Vagina (tissue), 2 donors: ENCODE measurements at places on chromosomes 4 and X. TPM values are rescaled to one million over a fixed set of nuclear protein-coding genes. Genes with fewer than 3 reads are reported as not detected.

C1QTNF7 gene
- total RNA-seq: 12.0 TPM

APLN gene
- total RNA-seq: not detected

USP17L28 gene
- total RNA-seq: not detected

ATP8A1 gene
- 10.8 TPM for total RNA-seq

FGA gene
- not detected for total RNA-seq

RENBP gene
- total RNA-seq: 4.2 TPM

GPC4 gene
- total RNA-seq: 7.6 TPM

ARR3 gene
- total RNA-seq: not detected

- H3K36me3 ChIP-seq: no peaks in the 10 kb centered on the region
- no peak overlapping the region for H3K4me3 ChIP-seq
- DNase-seq: no peak
- H3K4me1 ChIP-seq: peaks cover 11% of the 10 kb centered on the region
- H3K27me3 ChIP-seq: no peaks in the 10 kb centered on the region
These were observed 15.3 kb downstream of the KLHL2 start for GRCh38 chr4:165222651-165222994.

- no peak overlapping the region for H3K4me3 ChIP-seq
- H3K36me3 ChIP-seq: no peaks in the 10 kb centered on the region
- no peak for DNase-seq
- H3K27me3 ChIP-seq: no peaks in the 10 kb centered on the region
These were observed 593.8 kb downstream of the SPRY1 start for GRCh38 chr4:123990310-123990870.

DNA sequence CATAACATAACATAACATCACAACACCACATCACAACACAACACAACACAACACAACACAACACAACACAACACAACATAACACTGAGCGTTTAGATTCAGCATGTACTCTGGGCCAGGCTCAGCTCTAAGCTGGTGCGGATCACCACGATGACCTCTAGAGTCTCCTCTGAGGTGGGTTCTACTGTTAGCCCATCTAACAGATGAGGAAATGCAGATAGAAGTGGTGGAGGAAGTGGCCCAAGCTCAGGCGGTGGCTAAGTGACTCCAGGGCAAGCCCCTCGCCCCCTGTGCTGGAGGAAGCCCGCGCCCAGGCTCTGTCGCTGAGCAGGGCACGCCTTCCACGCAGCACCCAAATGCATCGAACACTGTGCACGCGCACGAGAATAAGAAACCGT lies 45.3 kb upstream of the CDKN2AIP start:
- peak overlapping the region; percentile 53 for H3K4me3 ChIP-seq
- H3K4me1 ChIP-seq: peaks cover 9% of the 10 kb centered on the region
- no peak for DNase-seq
- no peaks in the 10 kb centered on the region for H3K27me3 ChIP-seq

DNA sequence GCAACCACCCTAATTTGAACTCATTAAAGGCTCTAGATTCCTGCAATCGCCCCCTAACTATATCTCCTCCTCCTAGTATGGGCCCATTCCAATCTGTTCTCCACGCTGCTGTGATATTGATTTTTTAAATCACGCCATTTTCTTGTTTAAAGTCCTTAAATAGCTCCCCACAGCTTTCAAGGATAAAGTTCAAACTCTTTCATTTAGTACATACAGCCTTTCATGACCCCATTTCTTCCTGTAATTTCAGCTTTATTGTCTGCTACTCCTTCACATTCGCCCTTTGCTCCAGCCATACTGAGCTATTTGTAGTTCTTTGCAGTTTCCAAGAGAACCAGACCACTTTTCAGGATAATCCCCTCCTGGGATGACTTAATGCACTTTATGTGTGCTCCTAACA lies 118.5 kb downstream of the GC start:
- H3K4me3 ChIP-seq: no peak overlapping the region
- no peak for DNase-seq
- no peaks in the 10 kb centered on the region for H3K4me1 ChIP-seq
- H3K36me3 ChIP-seq: no peaks in the 10 kb centered on the region
- H3K27ac ChIP-seq: no peak overlapping the region

DNA sequence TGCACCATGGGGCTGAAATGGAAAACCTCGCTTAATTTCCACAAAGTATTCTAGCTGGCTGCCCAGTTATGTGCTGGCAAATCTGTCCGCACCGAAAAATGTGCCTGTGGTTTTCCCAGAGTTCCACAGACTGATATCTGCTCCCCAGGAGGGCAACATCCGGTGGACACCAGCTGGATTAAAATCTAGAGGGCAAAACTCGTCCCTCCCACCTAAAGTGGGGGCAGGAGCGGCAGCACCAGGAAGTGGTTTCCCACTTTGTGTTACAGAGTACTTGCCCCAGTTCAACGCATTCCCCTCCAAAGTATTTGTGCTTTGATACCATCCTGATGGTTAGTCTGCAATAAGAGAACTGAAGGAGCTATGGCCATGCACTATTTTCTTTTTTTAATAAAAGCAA lies 187.6 kb downstream of the TSPAN5 start:
- H3K4me3 ChIP-seq: no peak overlapping the region
- no peak overlapping the region for H3K27ac ChIP-seq
- no peak for DNase-seq
- peaks cover 5% of the 10 kb centered on the region for H3K36me3 ChIP-seq

- no peak for DNase-seq
- no peak overlapping the region for H3K4me3 ChIP-seq
- no peak overlapping the region for H3K27ac ChIP-seq
- no peaks in the 10 kb centered on the region for H3K4me1 ChIP-seq
These were observed 155.5 kb upstream of the BMP3 start for GRCh38 chr4:80874979-80875378.

DNA sequence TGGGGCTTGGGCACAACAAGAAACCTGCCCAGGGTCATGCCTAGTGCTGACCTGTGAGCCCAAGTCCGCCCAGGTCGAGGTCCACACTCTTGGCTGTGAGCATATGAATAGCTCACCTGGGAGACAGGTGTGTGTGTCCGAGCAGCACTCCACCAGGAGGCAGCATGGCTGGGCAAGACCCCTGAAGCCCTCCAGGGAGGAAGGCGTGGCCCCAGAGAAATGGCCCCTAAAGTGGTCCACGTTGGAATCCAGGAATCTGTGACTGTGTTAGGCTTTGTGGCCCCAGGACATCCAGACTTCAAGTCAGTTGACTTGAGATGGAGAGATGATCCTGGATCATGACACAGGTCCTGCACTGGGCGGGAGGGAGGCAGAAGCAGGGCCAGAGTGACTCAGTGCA lies 138.8 kb downstream of the CPZ start:
- H3K36me3 ChIP-seq: no peaks in the 10 kb centered on the region
- H3K27me3 ChIP-seq: no peaks in the 10 kb centered on the region
- H3K4me3 ChIP-seq: no peak overlapping the region
- H3K4me1 ChIP-seq: no peaks in the 10 kb centered on the region

- H3K36me3 ChIP-seq: no peaks in the 10 kb centered on the region
- no peak for DNase-seq
- H3K27ac ChIP-seq: no peak overlapping the region
- no peaks in the 10 kb centered on the region for H3K4me1 ChIP-seq
- no peaks in the 10 kb centered on the region for H3K27me3 ChIP-seq
These were observed 45.8 kb downstream of the HDAC8 start for GRCh38 chrX:72526534-72527508.

DNA sequence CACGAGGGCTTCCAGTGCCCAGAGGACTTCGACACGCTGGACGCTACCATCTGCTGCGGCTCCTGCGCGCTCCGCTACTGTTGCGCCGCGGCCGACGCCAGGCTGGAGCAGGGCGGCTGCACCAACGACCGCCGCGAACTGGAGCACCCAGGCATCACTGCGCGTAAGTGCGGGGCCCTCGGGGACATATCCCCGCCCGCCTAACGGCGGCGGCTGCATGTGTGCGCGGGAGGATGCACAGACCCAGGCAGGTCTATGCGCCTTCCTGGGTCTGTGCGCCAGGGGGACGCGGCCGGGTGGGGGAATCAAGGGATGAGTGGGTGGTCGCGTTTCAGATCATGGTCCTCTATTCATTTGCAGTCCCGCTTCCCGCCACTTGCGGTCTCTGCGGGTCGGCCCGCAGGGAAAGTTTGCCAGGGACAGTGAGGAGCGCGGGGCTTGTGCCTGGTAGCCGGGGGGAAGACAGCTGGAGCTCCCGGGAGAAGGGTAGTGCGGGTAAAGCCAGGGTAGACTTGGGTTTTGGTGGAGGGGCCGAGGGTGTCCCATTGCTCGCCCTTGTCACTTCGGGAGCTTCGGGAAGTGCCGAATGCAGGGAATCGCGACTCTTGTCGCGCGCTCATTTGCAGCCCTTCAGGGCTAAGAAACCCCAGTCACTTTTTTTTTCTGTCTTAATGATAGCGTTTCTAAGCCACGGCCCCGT lies 1.0 kb downstream of the SHISA3 start:
- peak overlapping the region; percentile 41 for H3K4me3 ChIP-seq
- no peak overlapping the region for H3K27ac ChIP-seq
- H3K27me3 ChIP-seq: no peaks in the 10 kb centered on the region
- H3K36me3 ChIP-seq: no peaks in the 10 kb centered on the region

DNA sequence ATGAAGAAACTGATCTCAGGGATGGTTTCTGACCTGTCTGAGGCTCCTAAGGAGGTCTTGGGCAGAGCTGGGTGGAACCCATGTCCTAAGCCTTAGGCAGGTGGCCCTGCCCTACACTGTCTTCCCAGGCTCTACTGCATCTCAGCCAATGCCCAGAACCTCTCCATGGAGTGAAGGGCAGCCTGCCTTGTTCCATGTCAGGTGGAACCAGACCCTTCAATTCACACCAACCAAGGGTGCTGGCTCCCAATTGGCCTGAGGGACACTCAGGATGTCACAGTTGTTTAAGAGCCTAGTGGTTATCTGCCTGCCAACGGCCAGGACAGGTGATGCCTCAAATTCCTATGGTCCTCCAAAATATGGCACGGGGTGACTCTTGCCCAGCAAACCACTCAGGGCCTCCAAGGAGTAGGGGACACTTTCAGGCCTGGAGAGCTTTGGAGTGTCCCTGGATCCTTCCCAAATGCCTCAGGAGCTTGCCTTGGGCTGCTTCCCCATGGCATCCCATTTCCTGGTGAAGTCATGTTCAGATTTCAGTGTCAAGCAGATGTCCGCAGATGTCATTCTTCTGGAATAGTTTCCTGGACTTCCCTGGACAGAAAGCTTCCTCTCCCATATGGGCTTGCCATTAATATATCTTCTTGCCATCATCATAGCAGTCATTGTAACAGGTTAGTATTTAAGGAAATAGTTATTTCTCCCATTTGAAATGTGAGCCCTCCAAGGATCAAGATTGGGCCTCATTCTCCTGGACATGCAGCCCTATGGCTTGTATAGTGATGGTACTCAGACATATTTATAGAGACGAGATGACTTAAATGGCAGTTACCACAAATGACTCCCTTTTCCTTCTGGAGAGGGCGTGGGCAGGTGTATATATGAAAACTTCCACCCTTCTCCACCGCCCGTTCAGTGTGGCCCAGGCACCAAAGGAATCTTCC lies 67.1 kb downstream of the MED28 start:
- no peaks in the 10 kb centered on the region for H3K27me3 ChIP-seq
- H3K36me3 ChIP-seq: no peaks in the 10 kb centered on the region
- H3K4me1 ChIP-seq: no peaks in the 10 kb centered on the region
- H3K27ac ChIP-seq: no peak overlapping the region
- H3K4me3 ChIP-seq: no peak overlapping the region

DNA sequence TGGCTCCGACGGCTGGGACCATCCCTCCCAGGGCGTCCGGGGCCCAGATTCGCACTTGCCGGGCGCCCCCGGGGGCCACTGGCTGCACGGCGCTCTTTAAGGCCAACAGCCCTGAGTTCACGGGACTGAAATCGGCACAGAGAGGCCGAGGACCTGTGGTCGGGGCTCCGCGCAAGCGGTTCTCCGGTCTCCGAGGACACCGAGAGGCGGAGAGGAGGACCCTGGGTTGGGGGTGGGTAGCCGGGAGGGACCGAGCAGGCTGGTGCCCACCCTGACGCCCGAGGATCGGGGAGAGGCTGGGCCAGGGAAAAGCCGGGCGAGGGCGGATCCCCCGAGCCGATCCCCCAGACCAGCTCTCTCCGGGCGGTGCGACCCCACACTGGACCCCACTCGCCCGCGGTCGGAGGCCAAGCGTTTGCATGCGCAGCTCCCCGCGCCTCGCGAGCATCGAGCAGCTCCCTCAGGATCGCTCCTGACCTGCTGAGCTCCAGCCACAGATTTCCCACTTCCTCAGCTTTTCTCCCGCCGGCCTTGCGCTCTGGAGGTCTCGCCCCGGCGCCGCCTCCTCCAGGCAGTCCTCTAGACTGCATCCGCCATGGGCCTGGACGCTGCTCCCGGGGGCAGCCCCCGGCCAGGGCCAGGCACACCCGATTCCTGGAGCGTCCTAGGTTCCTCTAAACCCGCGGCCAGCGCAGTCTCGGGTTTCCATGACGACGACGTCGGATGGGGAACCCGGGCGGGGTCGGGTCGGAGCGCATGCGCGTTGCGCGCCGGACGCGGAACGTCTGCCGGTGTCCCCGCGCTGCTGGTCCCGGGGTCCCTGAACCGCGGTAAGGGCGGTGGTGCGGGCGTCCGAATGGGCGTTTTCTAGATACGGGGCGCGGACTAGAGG lies 17.6 kb upstream of the NAT8L start:
- H3K36me3 ChIP-seq: no peaks in the 10 kb centered on the region
- H3K4me3 ChIP-seq: peak overlapping the region; percentile 63
- H3K4me1 ChIP-seq: peaks cover 24% of the 10 kb centered on the region
- H3K27me3 ChIP-seq: peaks cover 6% of the 10 kb centered on the region
- no peak for DNase-seq

DNA sequence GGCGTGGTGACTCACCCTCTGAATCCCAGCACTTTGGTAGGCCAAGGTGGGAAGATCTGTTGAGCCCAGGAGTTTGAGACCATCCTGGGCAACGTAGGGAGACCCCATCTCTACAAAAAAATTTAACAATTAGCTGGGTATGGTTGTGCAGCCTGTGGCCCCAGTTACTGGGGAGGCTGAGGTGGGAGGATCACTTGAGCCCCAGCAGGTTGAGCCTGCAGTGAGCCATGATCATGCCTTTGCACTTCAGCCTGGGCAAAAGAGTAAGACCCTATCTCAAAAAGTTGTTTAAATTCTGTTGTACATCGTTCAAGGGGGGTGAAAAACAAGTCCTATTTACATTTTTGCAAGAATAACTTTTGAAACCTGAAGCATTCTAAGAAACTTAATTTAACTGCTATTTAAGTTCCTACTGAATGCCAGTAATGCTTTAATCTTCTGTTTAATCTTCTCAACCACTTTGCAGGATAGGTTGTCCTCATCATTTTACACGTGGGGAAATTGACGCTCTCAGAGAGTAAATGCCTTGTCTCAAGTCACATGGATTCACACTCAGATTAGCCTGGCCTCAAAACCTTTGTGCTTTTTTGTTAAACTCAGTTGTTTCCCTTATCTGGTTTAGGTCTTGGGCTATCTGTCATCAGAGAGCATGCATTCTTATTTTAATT lies 7.0 kb downstream of the STAG2 start:
- no peaks in the 10 kb centered on the region for H3K36me3 ChIP-seq
- H3K4me1 ChIP-seq: peaks cover 18% of the 10 kb centered on the region
- no peak for DNase-seq

DNA sequence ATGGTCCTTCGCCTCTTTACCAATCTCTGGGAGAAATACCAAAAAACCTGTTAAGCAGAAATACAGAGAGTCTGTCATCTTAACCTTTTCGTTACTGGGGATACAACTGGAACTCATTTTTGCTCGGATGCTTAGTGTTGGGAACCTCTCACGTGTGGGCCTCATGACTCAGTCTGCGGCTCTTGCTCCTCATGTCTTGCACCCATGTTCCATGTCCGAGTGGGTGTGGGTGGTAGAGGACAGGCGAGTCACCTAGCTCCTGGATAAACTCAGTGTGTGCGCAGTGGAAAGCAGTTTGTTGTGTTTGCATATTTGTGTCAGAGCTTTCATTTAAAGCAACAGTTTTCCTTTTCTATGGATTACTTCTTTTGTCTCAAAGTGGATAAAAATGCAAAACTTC lies 70.6 kb downstream of the TNIP2 start:
- H3K27ac ChIP-seq: no peak overlapping the region
- no peak for DNase-seq
- H3K36me3 ChIP-seq: no peaks in the 10 kb centered on the region
- no peaks in the 10 kb centered on the region for H3K27me3 ChIP-seq
- H3K4me1 ChIP-seq: no peaks in the 10 kb centered on the region
- H3K4me3 ChIP-seq: no peak overlapping the region
